Muscle of leg (tissue), 16 donors: ENCODE measurements at places on chromosomes 11 and 22. TPM values are rescaled to one million over a fixed set of nuclear protein-coding genes. Genes with fewer than 3 reads are reported as not detected.

GRCh38 chr11:64321026-64321425, 3.1 kb downstream of the PRDX5 start:
- H3K4me1 ChIP-seq = peaks cover 21% of the 10 kb centered on the region
- H3K27ac ChIP-seq = no peak overlapping the region
- DNase-seq = no peak
- peaks cover 30% of the 10 kb centered on the region for H3K36me3 ChIP-seq
- H3K4me3 ChIP-seq = no peak overlapping the region
- no peaks in the 10 kb centered on the region for H3K27me3 ChIP-seq

DNA sequence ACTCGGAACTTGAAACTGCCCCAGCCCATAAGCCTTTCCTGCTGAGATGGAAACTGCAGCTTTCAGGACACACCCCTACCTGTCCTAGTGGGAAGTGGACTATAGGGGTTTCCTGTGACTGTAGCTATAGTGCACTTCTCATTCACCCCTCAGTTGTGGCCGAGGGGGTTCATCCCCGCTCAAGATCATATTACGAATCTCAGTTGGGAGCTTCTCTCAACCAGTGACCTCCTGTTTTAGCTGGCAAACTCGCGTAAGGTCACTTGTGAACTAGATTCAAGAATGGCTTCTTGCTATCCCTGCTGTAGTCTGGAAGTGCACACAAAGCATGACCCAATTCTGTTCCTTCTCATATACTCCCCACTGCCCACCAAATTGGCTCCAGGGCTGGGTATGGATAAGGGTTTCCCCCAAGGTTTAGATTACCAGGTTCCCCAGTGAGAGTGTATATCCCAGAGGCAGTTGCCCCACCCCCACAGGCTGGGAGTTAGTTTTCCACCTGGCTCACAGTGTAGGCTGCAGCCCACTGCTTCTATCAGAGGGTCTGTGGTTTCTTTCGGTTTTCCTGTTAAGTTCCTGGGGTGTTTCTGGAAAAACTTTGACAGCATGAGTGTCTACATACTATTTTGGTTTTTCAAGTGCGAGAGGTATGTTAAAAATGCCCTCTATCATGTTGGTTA, 812.9 kb downstream of the JRKL start:
- no peaks in the 10 kb centered on the region for H3K27me3 ChIP-seq
- H3K4me3 ChIP-seq = no peak overlapping the region
- H3K4me1 ChIP-seq = peaks cover 19% of the 10 kb centered on the region
- DNase-seq = no peak

DNA sequence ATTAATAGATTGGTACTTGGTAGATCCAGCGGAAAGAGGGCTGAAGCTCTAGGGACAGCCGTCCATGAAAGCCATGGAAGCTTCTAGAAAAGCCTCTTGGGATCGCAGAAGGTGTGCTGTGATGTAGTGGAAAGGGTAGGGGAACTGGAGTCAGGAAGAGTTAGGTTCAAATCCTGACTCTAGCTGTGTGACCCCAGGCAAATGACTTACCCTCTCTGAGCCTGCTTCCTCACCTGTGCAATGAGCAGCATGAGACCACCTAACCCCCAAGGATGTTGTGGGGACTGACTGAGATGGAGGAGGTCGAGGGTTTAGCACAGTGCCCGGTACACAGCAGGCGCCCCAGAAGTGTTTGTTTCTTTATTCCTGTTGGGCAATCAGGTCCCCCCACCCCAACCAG, 2.2 kb downstream of the EML3 start:
- no peak for DNase-seq
- peaks cover 54% of the 10 kb centered on the region for H3K36me3 ChIP-seq
- peaks cover 24% of the 10 kb centered on the region for H3K4me1 ChIP-seq
- no peak overlapping the region for H3K4me3 ChIP-seq

DNA sequence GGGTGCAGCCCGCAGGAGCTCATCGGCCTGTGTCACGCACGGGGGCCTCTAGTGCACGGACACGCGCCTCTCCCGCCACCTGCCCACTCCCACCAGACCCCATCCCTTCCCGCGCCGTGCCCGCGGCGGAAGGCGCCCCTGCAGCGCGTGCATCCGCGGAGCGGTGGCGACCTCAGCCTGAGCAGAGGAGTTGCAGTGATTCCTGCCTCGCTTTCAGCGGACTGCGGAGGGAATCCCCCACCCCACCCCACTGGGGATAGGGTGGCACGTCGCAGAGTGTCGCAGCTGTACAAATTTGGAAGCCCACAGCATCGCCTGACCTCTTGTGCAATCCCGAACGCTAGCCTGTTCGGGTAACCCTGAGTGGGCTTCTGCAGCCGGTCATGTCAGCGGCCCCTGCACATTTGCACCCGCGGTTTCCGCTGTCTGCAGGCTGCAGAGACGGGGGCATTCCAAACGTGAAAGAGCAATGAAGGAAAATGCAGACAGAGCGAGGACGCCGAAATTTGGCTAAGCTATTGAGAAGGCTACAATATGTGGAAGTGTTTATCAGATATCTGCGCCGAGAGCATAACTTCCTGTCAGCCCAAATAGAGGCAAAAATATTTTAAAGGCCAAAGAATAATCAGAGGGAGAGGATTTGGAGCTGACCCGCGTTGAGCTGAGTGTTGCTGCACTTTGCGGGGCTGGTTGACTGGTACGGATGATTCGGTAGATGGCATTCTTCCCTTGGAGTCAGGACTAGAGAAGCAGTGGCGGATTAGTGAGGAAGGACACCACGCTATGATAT, 617 bp upstream of the ARHGAP20 start:
- H3K36me3 ChIP-seq = no peaks in the 10 kb centered on the region
- H3K4me1 ChIP-seq = peaks cover 11% of the 10 kb centered on the region
- H3K27ac ChIP-seq = peak overlapping the region; percentile 69
- peak overlapping the region; percentile 78 for H3K4me3 ChIP-seq

Gene PDE2A
- 10.7 TPM for total RNA-seq

Gene TYR
- not detected for total RNA-seq

Gene ZDHHC24
- total RNA-seq = 3.5 TPM

Gene SMTNL1
- 143 TPM for total RNA-seq

Gene C11orf21
- total RNA-seq = 2.3 TPM
